ENCODE measurements at places on chromosomes 6 and 20.

- no peak for DNase-seq
These were observed 433.7 kb upstream of the CHD6 start for GRCh38 chr20:42051921-42052320.

DNA sequence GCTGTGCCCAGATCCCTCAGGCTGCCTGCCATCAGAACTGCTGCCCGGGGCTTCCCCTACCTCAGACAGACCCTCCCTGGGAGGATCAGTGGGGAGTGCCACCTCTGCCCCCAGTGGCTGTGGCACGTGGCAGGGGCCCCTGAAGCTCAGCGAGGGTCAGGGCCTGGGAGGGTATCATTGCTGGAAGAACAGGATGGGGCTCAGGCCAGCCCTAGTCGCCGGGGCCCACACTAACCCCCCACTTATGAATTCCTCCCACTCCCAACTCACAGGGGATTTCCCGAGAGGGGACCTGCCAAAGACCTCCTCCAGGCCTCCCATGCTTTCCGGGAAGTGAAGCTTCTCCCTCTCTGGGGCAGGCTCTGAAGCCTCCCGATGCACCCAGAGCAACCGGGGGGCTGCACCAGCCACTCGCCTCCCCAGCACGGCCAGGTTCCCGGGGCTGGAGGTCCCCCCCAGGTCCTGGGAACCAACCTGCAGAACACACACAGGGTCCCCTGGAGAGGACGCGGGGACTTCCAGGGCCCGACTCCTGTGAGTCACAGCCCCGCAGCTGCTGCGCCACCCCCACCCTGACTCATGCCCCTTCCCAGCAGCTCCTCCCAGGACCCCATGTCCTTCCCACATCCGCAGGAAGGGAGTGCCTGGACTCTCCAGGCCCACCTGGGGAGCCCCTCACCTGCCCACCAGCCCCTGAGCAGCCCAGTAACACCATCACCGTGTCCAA, 2.5 kb downstream of the TNFRSF6B start:
- no peak for DNase-seq

DNA sequence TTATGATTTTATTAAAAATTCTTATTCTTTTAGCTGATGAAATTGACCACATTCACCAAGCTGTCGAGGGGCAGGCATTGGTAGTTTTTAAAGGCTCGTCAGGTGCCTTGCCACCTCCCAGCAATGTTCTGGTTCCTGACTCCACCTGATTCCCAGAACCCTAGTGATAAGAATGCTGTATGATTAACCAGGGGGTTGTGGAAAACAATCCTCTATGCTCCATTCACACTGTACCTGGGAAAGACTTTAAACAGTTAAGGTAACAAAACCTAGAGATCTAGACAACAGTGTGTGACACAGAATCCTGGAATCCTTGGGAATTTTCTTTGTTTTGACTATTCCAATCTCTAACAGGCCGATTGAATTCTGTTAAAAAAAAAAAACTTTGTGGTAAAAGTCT, 165.7 kb upstream of the OLIG3 start:
- DNase-seq: no peak

DNA sequence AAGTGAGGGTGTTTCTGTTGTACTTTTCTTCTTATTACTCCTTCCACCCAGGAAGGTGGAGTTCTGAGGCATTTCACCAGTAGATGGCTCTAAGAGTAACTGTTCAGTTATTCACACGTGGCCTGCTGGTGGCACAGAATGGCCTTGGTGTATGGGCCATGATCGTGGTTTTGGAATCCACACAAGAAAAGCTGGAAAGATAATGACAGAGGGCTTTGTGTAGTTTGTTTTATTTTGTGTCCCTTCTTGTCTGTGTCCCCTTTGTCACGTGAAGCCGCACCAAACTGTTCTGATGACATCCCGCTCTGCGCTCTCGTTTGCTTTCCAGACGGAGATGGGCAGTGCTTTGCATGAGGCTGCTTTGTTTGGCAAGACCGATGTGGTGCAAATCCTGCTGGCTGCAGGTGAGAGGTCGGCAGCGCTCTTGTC, 93.4 kb downstream of the ANKS1A start:
- no peak for DNase-seq

GRCh38 chr6:163944897-163945296, 530.4 kb downstream of the QKI start:
- DNase-seq: no peak

All from mesothelial cell of epicardium (in vitro differentiated cells).